Brain microvascular endothelial cell (primary cell): ENCODE measurements at places on chromosomes 7 and 10.

DNA sequence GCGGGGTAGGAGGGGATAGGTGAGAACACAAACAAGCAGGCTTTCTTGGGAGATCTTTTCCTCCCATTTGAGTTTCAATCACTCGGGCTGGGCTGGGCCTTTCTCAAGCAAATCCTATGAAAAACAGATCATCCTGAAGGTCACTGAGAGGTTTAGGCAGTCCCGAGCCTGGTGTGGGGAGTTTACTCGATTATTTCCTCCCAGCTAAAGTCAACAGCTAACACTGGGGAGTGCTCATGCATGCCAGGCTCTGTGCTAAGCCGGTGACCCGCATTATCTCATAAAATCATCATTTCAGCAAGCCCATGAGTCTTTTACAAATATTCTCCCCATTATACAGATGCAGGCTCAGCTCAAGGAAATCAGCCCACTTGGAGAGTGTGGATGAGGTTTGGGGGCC lies 85.0 kb upstream of the PAX2 start:
- no peak for DNase-seq

DNA sequence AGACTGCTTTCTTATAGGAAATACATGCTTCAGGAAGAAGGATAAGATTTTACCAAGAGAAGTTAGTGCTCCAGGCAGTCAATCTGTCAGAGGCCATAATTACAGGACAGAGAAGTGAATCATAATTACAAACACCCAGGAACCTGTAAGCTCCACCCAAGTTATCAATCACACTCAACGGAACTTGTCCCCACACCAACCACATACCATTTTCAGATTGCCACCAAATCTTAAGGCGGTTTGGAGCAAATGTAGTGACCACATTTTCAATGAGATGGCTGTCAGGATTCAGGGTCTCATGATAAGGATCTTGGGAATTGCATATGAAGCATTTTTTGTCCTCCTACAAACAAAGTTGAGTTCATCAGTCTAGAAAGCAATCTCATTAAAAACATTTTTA lies 4.8 kb downstream of the LAMB1 start:
- DNase-seq = no peak

DNA sequence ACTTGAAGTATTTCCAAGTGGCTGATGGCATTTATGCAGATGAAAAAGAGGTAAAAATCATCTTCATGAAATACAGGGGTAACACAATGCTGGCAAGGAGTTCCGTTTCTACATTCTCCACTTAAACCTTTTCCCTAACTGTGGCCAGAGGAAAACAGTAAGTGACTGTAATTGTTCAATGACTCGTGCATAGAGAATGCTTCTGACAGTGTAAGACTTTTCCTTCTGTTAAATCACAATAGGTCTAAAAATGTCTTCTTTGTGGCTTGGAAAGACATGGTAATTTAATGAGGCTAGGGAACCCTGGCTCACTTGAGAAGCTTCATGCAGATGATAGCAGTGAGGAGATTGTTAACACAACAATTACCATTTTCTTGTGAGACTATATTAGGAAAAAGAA lies 50.3 kb upstream of the RSU1 start:
- peak; percentile 12 for DNase-seq

GRCh38 chr7:49020145-49020544 lies 95.8 kb downstream of the CDC14C start:
- no peak for DNase-seq

- DNase-seq = peak; percentile 82
Observed at GRCh38 chr7:17123020-17123419, 175.4 kb upstream of the AHR start.

DNA sequence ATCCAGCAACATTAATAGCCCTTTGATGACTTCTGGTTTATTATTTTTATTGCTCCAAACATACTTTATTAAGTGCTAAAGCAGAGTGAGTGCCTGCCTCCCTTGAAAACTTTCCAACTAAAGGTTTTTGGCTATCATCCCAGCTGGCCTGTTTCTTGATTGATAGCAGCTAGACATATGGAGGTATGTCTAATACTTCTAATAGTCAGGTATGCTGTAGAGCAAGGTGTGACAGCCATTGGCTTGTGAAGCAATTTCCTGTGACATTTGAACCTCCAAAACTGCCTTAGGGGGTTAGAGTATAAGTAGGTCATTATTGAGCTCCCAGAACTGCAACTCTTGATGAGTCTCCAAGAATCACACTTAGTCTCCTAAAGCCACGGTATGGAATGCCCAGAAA lies 55.8 kb downstream of the LOXL4 start:
- no peak for DNase-seq
